ENCODE measurements at places on chromosomes 12 and 14.

- DNase-seq, result no peak
Measured at GRCh38 chr14:57068511-57068910, 200.2 kb downstream of the EXOC5 start.

GRCh38 chr14:51035611-51036192 is 59.2 kb downstream of the TRIM9 start:
- DNase-seq, result peak; percentile 37

DNA sequence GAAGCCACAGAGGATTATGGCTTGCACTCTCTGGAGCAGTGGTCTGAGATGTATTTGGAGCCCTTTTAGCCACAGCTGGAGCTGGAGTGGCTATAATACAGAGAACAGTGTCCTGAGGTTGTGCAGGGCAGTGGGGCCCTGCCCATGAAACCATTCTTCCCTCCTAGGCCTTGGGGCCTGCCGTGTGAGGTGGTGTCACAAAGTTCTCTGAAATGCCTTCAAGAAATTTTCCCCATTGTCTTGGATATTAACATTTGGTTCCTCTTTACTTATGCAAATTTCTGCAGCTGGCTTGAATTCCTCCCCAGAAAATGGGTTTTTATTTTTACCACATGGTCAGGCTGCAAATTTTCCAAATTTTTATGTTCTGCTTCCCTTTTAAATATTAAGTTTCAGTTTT is 79.3 kb downstream of the UNC79 start:
- DNase-seq, result no peak

- DNase-seq, result no peak
Measured at GRCh38 chr12:39461059-39461458, 18.1 kb upstream of the KIF21A start.

GRCh38 chr14:85190251-85190650 is 339.7 kb upstream of the FLRT2 start:
- no peak for DNase-seq

DNA sequence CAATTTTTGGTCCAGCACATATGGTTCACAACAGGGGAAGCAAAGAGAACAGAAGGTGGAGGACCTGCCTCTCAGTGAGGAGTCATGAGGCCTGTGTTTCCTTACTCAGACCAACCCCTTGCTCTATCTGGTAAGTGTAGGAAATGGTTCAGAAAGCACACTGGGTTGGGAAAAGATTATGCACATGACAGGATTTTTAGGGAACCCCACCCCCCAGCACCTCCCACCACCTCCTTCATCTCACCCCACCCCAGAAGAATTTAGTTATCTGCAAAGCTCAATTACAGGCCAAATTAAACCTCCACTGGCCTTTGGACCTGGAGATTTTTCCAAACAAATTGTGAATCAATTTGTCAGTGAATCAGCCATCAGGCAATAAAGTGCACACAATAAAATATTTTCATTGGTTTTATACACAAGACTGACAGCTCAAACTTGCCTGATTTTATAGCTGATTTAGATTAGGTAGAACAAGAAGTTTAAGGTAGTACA is 132.8 kb downstream of the DACT1 start:
- DNase-seq, result no peak

DNA sequence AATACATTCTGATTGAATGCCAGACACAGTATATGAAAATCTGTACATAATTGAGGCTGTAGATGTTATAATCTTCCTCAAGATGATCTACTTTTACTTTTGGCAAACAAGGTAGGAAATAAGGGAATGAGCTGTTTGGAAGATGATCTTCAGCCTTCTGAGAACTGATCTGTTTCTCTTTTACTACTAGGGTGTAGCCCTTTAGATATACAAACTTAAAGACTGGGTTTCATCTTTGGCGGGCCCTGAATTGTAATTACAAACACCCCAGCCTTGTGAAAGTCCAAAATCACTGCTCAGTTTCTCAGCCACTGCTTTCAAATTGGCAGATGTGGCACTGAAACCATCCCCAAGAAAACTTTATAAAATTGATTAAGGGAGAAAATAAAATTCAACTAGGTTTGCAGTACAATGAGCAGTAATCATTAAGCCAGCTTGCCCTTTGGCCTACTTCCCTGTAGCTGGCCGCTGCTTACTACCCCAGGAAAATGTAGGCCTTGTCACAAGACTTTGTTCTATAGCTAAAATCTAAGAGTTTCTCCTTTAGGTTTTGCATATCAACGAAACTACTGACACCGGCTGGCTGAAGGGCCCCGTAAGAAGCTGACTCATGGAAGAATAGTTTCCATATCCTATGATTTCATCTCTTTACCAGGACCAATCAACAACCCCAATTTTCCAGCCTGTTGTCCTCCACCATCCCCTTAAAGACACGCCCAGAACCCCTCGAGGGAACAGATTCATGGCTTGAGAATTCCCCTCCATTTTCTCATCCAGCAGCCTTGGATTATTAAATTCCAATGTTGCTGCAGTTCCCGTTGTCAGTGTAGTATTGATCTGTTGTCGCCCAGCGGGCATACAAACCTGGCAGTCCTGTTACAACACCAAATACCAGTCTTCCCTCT is 210.8 kb downstream of the PCNX1 start:
- no peak for DNase-seq

GRCh38 chr12:116299064-116299463 is 21.6 kb upstream of the MED13L start:
- DNase-seq, result no peak

GRCh38 chr14:26729851-26730250 is 132.0 kb upstream of the NOVA1 start:
- DNase-seq, result no peak

DNA sequence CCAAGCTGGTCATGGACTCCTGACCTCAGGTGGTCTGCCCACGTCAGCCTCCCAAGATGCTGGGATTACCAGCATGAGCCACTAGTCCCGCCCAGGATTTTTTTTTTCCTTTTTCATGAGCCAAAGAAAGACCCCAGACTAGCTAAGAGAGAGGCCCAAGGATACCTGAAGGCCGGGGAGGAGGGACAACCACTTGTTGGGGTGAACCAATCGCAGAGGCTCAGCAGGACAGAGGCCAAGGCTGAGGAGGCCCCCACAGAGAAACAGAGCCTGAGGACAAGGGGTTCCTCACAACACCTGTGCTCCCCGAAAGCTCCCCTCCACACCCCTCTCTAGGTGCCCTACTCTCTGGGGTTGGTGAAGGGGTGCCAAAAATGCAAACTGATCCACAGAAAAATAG is 1.0 kb upstream of the SERPINA3 start:
- no peak for DNase-seq

- no peak for DNase-seq
Measured at GRCh38 chr12:56877195-56878009, 56.8 kb downstream of the SDR9C7 start.

GRCh38 chr12:31353750-31354708 is 28.1 kb upstream of the SINHCAF start:
- DNase-seq, result no peak

GRCh38 chr14:74664717-74665116 is 48.2 kb downstream of the AREL1 start:
- no peak for DNase-seq

- no peak for DNase-seq
Measured at GRCh38 chr14:67994531-67994930, 175.0 kb downstream of the RAD51B start.

DNA sequence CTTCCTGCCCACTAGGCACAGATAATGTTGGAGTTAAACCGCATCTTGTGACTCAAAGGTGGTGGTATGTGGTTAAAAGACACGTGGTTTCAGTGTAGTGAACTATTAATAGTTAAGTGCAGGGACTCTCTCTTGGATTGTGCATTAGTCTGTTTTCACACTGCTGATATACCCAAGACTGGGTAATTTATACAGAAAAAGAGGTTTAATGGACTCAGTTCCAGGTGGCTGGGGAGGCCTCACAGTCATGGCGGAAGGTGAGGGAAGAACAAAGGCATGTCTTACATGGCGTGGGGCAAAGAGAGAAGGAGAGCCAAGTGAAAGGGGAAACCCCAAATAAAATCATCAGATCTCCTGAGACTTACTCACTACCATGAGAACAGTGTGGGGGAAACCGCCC is 362.3 kb downstream of the GLT1D1 start:
- DNase-seq, result no peak

GRCh38 chr14:22557846-22558220 is 31.2 kb downstream of the DAD1 start:
- no peak for DNase-seq

DNA sequence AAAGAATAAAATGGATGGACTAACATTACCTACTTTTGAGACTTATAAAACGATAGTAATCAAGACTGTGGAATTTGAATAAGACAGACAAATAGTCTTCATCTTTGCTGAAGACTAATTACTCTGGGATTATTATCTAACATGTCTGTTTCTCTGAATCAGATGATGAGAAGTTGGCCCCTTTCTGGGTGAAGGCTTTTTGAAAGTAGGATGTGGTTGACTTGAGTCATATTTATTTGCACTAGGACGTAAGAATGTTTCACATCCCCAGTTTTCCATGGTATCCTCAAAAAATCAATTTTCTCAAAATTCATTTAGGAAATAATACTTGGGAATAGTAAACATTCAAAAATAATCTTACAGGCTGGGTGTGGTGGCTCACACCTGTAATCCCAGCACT is 31.8 kb downstream of the PKP2 start:
- DNase-seq, result no peak

- no peak for DNase-seq
Measured at GRCh38 chr12:46808955-46809697, 16.7 kb downstream of the SLC38A4 start.

DNA sequence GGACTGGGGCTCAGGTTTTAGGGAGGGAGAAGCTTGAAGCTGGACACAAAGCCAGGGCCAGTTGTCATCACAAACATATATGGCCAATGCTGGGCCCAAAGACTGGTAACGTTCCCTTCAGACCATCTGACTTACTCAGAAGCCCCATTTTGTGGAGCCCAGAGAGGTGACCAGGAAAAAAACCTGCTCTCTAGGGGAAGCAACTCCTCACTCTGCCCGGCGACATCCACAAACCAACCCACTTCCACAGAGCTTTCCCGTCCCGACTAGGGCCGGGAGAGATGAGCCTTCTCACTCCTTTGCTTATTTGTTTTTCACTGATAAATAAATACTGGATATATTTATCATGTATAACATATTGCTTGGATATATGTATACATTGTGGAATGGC is 180.9 kb upstream of the RTL1 start:
- no peak for DNase-seq

DNA sequence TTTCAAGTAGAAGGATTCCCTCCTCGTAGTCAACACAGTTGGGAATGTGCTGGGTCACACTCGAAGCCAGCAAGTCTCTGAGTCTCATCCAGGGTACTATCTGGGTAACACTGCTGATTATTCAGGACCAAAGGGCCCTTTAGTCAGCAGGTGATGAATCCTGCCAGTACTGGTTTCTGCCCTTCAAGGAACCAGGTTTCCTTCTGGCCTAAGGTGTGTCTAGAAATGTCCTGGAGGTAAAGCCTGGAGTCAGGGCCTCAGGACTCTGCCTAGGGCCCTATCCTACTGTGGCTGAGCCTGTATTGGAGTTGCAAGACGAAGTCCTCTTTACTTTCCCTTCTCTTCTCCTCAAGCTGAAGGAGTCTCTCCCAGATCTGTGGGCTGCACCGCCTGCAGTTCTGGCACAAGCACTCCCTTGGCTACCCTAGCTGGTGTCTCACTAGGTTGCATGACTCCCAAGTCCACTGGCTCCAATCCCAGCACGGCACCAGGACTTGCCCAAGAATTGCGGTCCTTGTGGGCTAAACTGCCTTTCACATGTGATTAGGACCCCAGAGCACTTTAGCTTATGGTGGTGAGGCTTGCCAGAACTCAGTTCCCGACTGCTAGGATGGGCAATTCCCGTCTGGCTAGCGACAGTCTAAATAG is 193.7 kb upstream of the PDE3A start:
- DNase-seq, result no peak

Data from T47D (cell line).